Activated naive CD4-positive, alpha-beta T cell treated with anti-CD3 and anti-CD28 coated beads, Interleukin-2, amount 50 U/mL, for 72 hours (primary cell): ENCODE measurements at places on chromosomes 3 and 15.

DNA sequence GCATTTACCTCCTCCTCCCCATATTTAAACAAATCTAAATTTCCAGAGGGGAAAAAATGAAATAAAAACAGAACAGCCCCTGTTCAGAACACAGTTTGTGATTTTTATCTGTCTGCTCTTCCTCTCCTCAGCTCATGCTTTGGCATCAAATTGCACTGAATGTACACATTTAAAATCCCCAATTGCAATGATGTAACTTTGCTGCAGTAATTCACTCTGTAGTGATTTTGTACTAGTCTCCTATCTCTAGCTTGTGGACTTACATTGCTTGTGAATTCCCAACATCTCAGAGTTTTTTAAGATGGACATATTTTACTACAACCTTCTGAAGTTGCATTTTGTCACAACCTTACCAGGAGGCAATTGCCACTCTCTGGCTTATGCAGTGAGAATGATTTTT, 81.6 kb upstream of the ROBO2 start:
- DNase-seq: no peak

DNA sequence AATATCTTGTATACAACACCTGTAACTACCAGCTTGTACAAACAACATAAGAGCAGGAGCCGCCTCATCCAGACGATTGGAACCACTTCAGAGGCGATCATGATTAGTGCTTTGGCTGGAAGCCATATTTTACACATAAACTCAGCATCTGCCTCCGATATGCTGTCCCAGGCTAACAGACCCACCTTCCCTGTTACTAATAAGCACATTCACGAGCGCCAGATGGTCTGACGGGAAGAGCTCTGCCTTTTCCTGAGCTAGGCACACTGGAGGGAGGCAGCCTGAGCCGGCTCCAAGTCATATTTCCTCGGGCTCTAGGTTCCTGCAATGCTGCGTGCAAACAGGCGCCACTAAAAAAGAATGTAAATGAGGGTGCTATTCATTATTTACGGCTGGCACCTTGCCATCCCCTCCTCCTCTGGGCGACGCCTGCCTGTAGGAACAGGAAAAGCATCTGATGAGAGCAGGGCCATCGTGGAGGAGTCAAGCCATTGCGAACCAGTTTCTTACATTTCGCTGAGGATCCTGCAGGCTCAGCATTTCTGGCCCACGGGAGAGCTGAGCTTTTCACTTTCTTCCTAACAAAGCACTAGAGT, 98.2 kb downstream of the ANXA2 start:
- DNase-seq: no peak

DNA sequence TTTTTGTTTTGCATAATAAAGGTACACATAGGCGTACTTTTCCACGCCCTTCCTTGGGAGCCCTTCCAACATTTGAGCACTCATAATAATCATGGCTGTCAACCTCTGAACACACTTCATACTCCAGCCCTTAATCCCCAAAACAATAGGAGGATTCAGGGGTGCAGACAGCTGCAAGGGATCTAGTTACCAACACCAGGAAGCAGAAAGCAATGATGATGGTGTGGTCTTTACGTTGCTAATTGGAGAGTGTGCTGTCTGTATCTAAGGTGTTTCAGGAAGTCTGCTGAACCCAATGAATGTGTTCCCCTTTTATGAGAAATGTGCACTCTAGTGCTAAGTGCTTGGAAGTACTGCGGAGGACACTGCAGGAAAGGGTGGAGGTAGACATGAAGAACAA, 60.3 kb upstream of the PDZRN3 start:
- DNase-seq: no peak

DNA sequence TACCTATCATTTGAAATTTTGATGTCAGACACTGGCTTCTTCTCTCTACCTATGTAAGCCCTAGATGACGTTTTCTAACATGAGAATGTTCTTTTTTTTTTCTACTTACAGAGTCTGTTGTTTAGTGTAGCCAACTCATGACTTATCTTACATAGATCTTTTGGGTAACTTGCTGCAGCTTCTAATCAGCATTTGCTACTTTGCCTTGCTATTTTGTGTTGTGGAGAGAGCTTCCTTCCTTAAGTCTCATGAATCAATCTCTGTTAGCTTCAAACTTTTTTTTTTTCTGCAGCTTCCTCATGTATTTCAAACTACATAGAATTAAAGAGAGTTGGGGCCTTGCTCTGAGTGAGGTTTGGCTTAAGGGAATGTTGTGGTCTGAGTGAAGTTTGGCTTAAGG, 568.7 kb upstream of the BCHE start:
- DNase-seq: no peak

GRCh38 chr3:185204894-185205293, 49.0 kb downstream of the EHHADH start:
- DNase-seq: no peak
